Stimulated activated CD8-positive, alpha-beta memory T cell treated with anti-CD3 and anti-CD28 coated beads, Interleukin-7, amount 100 ng/mL, for 1 hour (primary cell): ENCODE measurements at places on chromosomes 3 and 15.
A peak's percentile ranks its signal among the peaks of the same experiment; 100 is the strongest.

- no peak for DNase-seq
Observed at GRCh38 chr3:134929976-134930375, 134.9 kb downstream of the EPHB1 start.

- DNase-seq = no peak
Observed at GRCh38 chr3:141261472-141262307, 30.1 kb downstream of the PXYLP1 start.

GRCh38 chr3:122975924-122976293, 51.7 kb downstream of the SEMA5B start:
- no peak for DNase-seq

DNA sequence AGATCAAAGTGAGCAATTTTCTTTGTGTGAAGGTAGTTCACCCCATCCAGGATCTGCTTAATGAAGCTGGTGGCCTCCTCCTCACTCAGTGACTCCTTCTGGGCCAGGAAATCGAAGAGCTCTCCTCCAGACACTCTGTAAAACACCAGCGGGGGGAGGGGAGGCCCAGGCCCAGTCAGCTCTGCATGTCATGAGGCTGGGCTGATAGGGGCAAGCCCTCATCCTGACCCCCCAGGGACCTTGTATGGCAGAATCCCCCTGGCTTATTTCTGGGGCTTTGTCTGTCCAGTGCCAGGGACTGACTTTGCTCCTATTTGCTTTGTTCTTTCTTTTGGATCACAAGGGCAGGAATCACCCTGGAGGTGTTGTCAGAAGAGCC, 74.9 kb downstream of the DAPK2 start:
- DNase-seq = peak; percentile 15

- no peak for DNase-seq
Observed at GRCh38 chr3:176714034-176714433, 483.2 kb downstream of the TBL1XR1 start.

DNA sequence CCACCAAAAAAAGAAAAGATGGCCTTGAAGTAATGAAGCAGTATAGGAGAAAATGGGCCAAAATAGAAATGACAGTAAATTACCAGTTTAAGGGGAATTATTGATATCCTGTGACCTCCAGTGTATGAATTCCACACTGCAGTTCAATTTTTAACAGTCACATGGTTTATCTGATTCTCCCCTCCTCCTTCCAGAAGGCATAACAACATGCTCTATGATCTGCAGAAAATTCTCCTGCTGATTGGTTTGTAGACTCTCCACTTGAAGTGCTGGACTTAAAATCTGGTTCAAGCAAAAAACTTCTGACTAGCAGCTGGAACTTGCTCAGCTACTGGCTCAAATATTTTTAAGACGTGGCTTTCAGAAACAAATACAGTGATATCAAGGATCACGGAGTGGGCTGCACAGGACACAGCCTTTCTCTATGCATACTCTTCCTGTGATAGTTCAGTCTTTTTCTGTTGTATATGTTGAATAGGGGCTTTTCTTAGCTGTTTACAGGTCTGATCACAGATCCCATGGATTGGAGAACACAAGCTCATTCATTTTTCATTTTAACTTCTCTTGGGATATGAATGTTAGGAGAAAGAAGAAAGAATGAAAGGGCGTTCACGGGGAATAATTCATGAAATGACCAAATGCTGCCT, 211.5 kb downstream of the LSAMP start:
- DNase-seq = no peak

GRCh38 chr3:39423436-39423970, 17.0 kb downstream of the RPSA start:
- DNase-seq = no peak

GRCh38 chr15:92228830-92229229, 164.9 kb upstream of the ST8SIA2 start:
- DNase-seq = no peak

DNA sequence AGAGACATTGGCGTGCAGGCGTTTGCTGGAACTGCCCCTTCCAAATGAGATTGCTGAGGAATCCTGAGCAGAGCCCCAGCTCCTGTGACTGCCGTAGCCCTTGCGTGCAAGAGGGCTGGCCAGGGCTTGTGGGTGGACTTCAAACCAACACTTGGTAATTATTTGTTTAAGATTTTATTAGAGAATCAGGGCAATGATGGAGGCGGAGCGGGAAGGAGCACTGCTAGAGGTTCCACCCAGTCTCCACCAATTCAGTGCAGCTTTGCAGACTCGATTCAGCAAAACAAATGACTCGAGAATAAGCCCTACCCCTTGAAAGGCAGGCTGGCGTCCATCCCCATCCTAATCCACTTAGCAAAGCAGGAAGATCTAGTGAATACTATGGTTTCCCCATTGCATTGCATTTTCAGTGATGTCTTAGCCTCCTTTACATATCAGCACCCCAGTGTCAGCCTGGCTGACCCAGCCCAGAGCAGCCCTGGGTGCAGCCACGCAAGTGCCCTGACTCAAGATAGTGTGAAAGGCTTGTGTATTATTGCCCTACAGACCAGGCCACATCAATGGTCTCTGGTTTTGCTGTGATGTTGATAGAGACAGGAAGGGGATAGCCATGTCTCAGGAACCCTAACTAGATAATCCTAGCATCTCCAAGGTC, 26.0 kb downstream of the GLDN start:
- DNase-seq = no peak

DNA sequence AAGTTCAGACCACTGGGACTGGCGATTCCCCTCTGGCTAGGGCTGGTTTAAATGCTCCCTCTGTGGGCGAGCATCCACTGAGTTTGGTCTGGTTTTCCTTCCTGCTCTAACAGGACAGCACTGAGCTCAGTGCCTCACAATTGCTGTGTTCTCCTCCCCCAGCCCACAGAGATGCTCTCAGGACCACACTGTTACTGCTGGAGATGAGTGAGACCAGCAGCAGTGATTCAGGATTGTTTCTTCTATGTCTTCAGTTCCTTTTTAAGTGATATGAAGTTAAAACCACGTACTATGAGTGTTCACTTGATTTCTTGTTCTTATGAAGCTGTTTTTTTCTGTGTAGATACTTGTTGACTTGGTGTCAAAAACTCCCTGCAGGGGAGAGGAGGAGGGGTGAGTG, 180.4 kb upstream of the COL8A1 start:
- no peak for DNase-seq

DNA sequence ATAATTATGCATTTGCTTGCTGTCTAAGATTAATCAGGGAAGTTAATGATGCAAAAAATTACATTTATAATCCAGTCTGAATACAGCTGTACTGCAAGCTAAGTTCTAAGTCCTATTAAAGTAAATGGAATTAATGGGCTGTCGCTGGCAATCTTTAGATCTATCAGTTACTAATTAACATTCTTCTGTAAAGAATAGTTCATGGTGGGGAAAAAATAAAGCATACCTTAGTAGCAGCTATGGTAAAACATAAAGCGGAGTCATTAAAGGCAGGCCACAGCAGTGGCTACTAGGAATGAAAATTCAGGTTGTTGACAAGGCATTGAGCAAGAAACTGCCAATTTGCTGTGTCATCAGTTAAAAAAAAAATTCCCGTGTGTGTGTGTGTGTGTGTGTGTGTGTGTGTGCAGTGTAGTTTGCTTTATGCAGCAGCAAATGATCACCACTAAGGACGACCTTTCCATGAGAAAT, 129.8 kb downstream of the ZNF385D start:
- no peak for DNase-seq

- DNase-seq = no peak
Observed at GRCh38 chr3:160564258-160564911, 986 bp downstream of the KPNA4 start.

GRCh38 chr15:90087454-90088154, 14.7 kb downstream of the IDH2 start:
- no peak for DNase-seq

DNA sequence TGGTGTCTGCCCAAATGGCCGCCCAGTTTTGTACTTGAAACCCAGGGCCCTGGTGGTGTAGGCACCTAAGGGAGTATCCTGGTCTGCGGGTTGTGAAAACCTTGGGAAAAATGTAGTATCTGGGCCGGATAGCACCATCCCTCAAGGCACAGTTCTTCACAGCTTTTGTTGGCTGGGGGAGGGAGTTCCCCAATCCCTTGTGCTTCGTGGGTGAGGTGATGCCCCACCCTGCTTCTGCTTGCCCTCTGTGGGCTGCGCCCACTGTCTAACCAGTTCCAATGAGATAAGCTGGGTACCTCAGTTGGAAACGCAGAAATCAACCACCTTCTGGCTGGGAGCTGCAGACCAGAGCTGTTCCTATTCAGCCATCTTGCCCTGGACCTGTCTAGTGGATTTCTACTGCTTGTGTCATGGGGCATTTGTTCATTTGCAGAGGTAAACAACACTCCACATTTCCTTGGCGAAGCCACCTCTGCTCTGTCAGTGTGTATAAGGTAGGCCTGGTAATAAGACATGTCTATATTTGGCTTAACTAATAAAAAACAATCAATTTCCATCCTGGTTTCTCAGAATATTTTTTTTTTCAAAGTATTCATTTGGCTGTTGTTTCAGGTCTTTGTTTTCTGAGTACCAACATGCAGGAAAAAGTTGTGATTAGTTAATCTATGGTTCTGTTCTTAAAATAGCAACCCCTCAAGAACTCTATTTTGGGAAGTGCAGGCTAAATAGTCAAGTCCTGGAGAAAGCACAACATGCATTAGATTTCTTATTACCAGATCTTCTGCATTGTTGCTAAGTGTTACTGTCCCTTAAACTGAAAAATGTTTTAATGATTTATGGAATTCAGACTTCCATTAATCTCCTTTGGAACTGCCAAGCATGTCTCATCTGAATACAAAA, 304.3 kb downstream of the ZIC1 start:
- DNase-seq = no peak

GRCh38 chr3:30189900-30190299, 416.5 kb upstream of the TGFBR2 start:
- DNase-seq = no peak

GRCh38 chr15:48695088-48695826, 49.7 kb upstream of the FBN1 start:
- DNase-seq = no peak

DNA sequence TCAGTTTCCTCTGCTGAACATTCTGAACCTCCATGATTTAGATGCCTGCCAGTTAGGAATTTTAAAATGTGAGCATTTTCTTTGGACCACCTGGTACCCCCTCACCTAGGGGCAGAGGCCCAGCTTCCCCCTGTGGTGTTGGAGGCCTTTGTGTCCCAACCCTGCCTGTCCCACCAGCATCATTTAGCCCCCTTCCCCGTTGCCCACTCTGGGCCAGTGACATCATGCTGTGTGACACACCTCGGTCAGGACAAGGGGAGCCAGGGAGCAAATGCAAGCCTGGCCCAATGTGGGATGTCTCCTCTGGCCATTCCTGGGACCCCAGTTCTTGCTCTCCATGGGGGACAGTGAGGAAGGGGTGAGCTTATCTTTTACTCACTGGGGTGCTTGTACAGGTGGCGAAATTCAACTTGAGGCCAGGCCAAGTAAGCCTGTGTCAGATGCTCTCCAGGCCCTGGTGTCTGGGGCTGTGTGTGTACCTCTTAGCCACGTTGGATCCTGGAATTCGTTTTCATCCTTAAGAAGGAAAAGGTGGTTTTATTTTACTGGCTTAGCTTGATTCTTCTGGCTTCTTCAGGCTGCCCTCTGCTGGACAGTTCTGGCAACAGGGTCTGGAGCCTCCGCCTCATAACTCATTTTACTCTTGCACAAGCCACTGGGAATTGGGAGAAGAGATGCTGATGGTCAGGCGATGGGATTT, 49.7 kb upstream of the MYZAP start:
- no peak for DNase-seq

- DNase-seq = no peak
Observed at GRCh38 chr15:93088981-93089726, at the start of gene RGMA. Gene RGMA (minus strand): TSS chr15:93089211. CDS start chr15:93088932, 279 bp downstream.

GRCh38 chr3:183100376-183100775, 1.1 kb upstream of the MCCC1 start:
- DNase-seq = no peak

GRCh38 chr3:13019243-13020095, 53.8 kb downstream of the IQSEC1 start:
- no peak for DNase-seq

DNA sequence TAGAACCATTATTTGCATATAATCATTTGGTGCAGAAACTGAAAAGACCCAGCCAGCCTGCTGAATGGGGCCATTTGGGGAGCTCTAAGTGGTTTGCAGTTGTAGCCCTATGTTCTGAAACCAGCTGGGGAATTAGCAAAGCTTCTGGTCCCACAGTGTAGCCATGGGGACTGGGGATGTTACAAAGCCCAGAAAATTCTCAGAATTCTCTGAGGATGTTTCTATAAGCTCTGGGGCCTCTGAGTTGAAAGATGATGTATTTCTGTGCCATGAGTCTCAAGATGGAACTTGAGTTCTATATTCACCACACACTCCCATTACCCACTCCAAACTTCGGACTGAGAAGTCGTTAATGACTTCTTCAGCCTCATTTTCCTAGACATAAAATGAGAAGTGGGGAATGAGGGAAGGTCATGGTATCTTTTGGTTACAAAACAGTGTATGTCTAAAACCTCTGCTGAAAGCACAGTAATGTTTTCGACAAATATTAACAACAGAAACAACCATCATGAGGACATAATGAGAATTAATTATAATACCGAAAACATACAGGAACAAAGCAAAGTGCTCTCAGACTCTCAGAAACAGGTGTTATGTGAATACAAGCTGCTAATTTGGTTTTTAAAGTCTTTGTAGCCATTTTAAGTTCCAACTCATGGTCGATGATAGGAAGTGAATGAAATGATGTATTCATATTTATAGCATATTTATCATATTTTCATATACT, 89.4 kb downstream of the RFTN1 start:
- no peak for DNase-seq

DNA sequence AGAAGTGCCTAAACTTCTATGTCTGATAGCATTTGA, at the start of gene TP63:
TSS of gene TP63 (plus strand) at position 17 of the 36 bp plus-strand sequence. CDS start 127 bp downstream, outside the sequence.
- DNase-seq = no peak

DNA sequence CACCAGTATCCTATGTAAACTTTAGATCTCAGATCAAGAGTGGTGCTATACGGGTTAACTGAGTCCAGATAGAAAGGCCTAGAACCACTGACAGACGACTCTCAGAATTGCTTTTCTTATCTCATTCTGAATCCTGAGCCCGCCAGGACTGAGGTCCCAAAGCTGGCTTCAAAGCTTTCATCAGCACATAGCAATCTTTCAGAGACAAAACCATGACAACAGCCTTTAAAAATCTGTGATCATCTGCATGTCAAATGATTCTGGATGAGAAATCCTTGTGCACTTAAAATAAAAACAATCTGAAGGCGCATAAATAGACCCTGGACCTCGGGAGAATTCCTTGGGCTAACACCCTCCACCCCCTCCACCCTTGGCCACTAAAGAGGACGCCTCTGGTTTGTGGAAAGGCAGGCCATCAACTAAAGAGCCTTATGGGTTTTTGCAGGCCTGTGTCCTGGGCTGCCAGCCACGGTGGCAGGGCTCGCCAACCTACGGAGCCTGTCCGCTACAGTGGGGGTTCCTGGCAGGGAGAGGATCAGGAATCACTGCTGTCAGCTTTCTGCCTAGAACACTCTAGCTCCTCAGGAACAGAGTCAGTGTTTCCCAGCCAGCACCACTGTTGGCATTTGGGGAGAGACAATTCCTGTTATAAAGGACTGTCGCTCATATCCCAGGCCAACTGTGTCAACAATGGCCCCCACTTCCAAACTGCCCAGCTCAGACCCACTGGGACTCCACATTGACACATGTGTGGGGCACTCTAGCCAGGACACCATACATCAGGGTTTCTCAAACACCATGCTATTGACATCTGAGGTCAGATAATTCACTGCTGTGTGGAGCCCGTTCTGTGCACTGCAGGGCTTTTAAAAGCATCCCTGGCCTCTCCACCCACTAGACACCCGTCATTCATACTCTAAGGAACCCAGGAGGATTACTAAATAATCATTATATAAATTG, 20.2 kb downstream of the TLE3 start:
- DNase-seq = no peak
